ENCODE measurements at places on chromosomes 6 and 20.
A peak's percentile ranks its signal among the peaks of the same experiment; 100 is the strongest.

GRCh38 chr6:87993356-87993755, 54.3 kb upstream of the SPACA1 start:
- DNase-seq, result no peak

- no peak for DNase-seq
These were observed 27.1 kb upstream of the GJA1 start for GRCh38 chr6:121408321-121408720.

- peak; percentile 39 for DNase-seq
These were observed 634 bp downstream of the AHI1 start for GRCh38 chr6:135496800-135497411.

GRCh38 chr6:106098383-106099234, 12.5 kb downstream of the PRDM1 start:
- DNase-seq, result no peak

GRCh38 chr20:50101281-50101680, 11.7 kb downstream of the UBE2V1 start:
- no peak for DNase-seq
